ENCODE measurements at places on chromosomes 3 and 15.

GRCh38 chr3:178588628-178589027 lies 52.4 kb downstream of the KCNMB2 start:
- DNase-seq = no peak

DNA sequence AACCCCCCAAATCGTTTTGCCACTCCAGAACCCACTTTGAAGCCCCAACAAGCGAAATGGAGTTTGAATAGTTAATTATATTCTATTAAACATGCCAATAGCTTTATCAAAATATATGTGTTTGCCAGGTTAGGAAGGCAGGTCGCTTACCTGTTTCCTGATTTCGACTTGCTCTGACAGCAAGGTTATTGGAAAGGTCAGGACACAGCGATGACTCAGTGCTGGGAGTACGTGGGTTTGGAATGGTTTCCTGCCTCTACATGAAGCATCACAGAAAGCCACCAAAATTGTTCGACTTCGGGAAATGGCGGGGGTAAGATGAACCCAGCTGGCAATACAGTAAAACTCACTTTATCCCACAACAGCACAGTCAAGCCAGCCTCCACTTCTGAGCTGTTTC lies 135.6 kb upstream of the ABI3BP start:
- no peak for DNase-seq

GRCh38 chr15:80659375-80659774 lies 35.7 kb upstream of the ABHD17C start:
- DNase-seq = no peak

DNA sequence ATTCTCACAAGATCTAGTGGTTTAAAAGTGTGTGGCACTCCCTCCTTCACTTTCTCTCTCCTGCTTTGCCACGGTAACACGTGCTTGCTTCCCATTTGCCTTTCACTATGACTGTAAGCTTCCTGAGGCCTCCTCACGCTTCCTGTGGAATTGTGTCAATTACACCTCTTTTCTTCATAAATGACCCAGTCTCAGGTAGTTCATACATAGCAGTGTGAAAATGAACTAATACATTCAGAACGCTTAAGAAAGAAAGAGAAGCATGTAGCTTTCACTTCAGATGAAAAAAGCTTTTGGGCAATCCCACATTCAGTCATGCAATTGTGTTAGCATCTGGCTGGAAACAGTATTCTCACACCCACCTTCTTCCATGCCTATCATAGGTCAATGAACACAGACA lies 24.4 kb downstream of the P3H2 start:
- no peak for DNase-seq

DNA sequence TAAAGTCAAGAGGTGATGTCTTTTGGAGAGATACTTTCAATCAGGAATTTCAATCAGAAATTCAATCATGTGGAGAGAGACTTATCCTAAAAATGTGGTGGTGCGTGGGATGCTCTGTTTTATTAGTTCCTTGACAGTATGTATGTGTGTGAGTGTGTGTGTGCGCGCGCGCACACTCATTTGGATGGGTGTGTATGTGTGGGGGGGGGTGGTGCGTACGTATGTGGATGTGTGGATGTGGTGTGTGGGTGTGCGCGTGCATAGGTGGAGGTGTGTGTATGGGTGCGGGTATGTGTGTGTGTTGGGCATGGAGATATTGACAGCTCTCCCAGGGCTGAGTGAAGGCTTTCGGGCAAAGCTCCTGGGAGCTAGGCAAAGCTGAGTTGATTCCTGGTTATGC lies 2.4 kb downstream of the ADIPOQ start:
- no peak for DNase-seq

DNA sequence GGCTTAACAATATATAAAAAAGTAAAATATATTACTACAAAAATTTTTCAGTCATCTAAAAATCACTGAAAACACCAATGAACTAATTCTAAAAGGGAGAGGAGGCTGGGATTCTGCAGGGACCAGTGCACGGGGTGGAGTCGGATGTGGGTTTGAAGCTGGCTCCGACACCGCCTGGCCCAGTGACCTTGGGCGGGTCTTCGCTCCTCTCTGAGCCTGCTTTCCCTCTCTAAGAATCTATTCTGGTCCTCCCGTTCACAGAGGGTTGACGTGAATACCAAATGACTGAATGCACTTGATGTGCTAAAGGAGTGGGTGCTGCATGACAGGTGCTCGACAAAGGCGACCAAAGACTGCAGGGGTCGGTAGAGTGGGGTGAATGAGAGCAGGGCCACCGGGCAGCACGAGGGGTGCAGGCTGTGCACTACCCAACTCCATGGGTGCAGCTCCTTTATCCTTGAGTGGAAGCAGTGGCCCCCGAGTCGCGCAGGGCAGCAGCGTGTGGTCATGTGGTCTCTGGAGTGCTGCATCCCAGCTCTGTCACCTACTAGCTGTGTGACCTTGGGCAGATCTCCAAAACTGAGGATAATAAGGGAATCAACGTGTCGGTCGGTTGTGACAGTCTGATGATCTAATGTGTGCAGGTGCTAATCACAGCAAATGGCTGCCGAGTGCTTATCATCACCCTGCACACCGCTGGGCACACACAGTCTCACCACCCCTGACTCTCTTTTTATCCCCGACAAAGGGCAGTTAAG lies 8.6 kb upstream of the IQSEC1 start:
- DNase-seq = no peak

DNA sequence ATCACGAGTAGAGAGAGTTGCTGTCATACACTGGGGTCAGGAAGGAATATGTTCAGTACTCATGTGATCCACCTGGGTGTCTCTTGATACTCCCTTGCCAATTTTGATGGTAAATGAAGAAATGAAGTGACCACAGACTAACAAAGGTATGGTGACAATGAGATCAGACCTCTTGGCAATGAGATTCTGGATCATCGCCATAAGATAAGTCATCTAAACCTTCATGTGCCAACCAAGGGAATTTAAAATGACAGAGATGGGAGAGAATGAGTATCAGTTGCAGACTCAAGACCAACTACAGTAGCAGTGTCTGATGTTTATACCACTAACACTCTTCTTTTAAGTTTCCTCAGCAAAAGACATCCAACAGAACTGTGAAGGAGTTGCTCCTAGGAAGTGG lies 601.0 kb downstream of the MECOM start:
- no peak for DNase-seq

DNA sequence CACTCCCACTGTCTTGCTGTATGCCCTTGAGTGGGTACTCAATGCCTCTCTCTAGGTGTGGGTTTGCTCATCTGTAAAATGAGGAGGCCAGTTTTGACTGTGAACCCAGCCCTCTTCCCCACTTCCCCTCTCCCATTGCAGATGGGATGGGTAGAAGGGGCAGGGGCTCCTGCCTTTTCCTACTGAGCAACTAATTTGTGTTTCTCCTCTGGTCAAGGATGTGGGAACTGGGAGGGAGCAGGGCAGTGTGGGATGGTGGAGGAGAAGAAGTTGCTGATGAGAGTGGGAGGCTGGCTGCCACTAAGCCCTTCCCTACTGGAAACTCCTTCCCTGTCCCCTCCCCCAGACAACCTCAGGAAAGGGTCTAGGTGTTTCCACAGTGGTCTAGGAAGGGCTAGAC lies 20.1 kb upstream of the ANKDD1A start:
- no peak for DNase-seq

All from GM04503 (cell line).